ENCODE measurements at places on chromosomes 5 and 9.

- no peak for DNase-seq
Measured at GRCh38 chr5:165202519-165202910, 1697.1 kb downstream of the MAT2B start.

- DNase-seq = no peak
Measured at GRCh38 chr5:143606043-143606752, 202.7 kb upstream of the NR3C1 start.

- DNase-seq = no peak
Measured at GRCh38 chr5:10666531-10667299, 94.3 kb downstream of the DAP start.

DNA sequence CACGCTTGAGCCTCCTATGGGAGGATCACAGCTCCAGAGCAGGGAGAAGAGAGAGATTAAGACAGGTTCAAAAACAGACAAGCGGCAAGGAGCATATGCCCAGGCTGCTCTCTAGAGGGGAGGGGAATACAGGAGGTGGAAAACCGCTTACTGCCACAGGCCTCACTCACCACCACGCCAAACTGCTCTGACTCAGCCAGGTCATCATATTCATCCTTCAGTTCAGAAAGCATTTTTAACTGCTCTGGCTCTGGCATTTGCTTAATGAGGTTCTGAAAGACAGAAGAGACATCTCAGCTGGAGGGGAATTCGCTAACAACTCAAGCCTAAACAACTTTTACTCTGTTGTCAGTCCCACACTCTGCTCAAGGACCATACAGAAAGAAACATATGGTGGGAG, 40.1 kb downstream of the PCDHGC5 start:
- no peak for DNase-seq

- no peak for DNase-seq
Measured at GRCh38 chr5:168827636-168828035, 248.5 kb upstream of the PANK3 start.

DNA sequence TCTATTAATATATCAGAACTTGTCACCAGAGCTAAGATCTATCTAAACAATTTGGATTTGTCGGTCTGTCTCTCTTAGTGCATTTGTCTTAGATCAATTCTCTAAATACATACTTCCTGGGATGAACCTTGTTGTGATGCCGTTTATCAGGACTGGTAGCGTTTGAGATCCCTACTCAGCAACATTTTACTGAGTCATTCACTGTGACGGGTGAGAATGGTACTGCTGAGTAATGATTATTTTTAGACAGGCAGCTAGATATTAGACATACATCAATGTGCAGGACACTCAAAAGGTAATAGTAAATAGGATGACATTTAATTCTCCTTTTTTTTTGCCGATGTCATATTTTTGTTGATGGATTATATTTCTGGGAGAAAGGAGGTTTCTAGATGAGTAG, 209.0 kb downstream of the CSNK1G3 start:
- no peak for DNase-seq

- DNase-seq = no peak
Measured at GRCh38 chr9:122580360-122580759, 2.8 kb downstream of the OR1L8 start.

- DNase-seq = no peak
Measured at GRCh38 chr5:10671041-10672008, 89.7 kb downstream of the DAP start.

- DNase-seq = no peak
Measured at GRCh38 chr9:99954819-99955218, 48.4 kb downstream of the STX17 start.

GRCh38 chr5:5799826-5800225, 377.3 kb downstream of the ICE1 start:
- DNase-seq = no peak

DNA sequence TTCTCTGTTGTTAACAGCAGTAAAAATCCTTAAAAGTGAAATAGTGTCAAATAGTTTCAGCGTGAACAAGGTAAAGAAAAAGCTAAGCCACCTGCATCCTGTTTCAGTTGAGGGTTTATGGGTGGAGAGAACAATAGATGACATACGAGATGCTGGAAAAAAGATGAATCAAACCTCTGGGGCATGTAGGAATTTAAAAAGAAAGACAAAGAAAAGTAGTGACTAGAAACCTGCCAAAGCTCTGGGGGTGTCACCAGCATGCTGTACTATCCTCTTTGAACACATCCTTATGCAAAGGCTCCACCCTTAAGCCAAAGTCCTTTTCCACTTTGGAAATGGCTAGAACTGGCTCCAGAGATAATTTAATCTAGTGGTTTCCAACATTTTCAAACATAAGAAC, 22.2 kb downstream of the SCAI start:
- DNase-seq = no peak

- DNase-seq = no peak
Measured at GRCh38 chr5:1462358-1462757, 17.1 kb upstream of the SLC6A3 start.
